ENCODE measurements at places on chromosomes 7 and 10.

DNA sequence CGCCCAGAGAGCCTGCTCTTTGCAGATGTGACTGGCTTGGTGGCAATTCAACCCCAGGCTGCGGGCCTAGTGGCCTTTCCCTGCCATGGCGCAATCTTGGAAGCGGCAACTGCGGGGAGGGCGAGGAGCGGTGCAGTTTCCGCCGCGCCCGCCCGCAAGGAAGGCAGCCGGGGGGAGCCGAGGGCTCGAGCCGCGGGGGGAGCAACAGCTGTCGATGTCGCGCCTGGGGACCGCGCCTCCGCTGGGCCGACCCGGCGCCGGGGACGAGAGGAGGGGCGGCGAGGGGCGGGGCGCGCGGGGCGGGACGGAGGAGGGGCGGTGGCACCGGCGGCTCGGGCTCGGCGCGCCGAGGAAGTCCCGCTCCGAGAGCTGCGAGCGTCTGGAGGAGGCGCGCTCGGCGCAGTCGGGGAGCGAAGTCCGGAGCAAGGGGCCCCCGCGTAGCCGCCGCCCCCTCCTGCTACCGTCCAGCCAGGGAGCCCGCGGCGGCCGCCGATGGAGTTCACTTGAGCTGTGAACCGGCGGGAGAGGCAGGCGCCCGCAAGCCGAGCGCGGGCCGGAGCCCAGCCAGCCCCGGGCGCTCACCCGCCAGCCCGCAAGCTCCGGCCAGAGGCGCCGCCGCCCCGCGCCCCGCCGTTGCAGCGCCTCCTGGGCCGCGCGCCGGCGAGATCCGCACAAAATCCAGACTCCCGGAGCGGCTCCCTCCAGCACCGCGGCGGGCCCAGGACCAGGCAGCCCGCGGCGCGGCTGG, 438.1 kb upstream of the GALNT17 start:
- peak; percentile 75 for DNase-seq

GRCh38 chr7:101321491-101322401, at the start of gene IFT22:
Gene IFT22, minus strand, starts transcription at chr7:101321812. Its CDS starts 103 bp downstream, at chr7:101321709.
- peak; percentile 83 for DNase-seq

DNA sequence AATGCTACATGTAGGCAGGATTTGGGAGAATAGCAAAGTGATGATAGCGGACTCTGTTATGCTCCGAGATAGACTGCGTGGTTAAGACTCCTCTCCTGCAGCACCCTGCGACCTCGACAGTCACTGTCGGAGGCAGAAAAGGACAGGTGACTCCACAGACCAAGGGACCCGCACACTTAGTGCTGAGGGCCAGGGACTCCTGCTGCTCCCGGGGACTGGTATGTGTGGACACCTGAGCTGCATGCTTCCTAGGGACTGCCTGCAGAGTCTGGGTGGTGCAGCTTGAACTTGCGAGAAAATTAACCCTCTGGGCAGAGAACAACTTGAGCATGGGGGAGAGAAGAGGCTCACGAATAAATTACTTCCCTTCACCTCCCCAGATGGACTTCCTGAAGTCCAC, 407.1 kb upstream of the PFKP start:
- DNase-seq = no peak

- no peak for DNase-seq
Measured at GRCh38 chr10:10623958-10624566, 393.6 kb upstream of the CELF2 start.

- no peak for DNase-seq
Measured at GRCh38 chr7:69018200-69018599, 580.1 kb upstream of the AUTS2 start.

GRCh38 chr7:73851410-73852338, 9.3 kb upstream of the TMEM270 start:
- peak; percentile 73 for DNase-seq

- no peak for DNase-seq
Measured at GRCh38 chr7:135121868-135122267, 26.0 kb upstream of the TMEM140 start.

GRCh38 chr7:77383333-77383740, 32.8 kb downstream of the GSAP start:
- no peak for DNase-seq

- no peak for DNase-seq
Measured at GRCh38 chr7:145030754-145031153, 194.9 kb upstream of the TPK1 start.

GRCh38 chr10:127356360-127356759, 160.0 kb upstream of the INSYN2A start:
- no peak for DNase-seq

- no peak for DNase-seq
Measured at GRCh38 chr10:7189909-7190308, 220.9 kb downstream of the SFMBT2 start.

GRCh38 chr10:107728807-107729206, 564.3 kb upstream of the SORCS1 start:
- no peak for DNase-seq

DNA sequence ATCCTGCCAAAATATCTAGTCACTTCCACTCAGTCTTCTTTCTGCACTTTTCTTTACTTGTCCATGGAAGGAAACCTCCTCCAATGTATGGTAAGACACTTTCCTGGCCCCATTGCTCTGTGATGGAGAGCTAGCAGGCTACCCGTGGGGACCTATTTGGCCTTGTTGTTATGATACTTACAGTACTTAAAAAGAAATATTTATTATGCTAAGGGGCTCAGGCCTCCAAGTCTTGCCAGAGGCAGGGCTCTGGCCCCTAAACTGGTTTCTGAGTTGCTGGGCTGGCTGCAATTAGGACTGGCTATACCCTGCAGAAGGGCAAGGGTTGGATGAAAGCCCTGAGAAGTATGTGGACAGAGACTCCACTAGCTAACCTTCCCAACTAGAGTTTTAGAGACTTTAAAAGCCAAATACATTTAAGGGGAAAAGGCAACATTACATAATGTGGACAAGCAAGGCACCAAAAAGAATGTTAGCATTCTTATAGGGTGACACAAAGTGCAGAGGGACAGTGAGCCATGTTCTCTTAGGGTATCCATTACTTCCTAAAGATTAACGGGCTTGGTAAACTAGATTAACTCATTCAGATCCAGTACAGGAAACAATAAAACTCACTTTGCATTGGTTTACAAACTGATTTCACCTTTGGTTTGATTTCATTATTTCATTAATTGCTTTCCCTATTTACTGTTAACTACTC, 84.9 kb upstream of the INHBA start:
- DNase-seq = no peak

DNA sequence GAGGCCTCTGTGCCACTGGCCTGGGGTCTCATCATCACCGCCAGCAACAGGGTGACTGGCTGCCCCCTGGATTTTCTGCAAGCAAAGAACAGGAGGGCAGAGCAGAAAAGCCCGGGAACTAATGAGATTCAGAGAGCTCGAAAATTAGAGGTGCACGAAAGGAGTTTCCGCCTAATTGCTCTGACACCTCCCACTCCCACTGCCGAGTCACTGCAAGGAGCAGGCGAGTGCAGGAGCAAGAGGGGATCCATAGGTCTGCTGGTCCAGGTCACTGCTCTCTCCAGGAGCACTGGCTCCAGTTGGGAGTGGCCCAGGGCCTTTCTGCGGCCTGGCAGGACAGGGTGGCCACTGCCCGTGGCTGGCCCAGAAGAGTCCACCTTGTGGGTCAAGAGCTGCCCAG, 276.2 kb downstream of the KCNMA1 start:
- DNase-seq = no peak

DNA sequence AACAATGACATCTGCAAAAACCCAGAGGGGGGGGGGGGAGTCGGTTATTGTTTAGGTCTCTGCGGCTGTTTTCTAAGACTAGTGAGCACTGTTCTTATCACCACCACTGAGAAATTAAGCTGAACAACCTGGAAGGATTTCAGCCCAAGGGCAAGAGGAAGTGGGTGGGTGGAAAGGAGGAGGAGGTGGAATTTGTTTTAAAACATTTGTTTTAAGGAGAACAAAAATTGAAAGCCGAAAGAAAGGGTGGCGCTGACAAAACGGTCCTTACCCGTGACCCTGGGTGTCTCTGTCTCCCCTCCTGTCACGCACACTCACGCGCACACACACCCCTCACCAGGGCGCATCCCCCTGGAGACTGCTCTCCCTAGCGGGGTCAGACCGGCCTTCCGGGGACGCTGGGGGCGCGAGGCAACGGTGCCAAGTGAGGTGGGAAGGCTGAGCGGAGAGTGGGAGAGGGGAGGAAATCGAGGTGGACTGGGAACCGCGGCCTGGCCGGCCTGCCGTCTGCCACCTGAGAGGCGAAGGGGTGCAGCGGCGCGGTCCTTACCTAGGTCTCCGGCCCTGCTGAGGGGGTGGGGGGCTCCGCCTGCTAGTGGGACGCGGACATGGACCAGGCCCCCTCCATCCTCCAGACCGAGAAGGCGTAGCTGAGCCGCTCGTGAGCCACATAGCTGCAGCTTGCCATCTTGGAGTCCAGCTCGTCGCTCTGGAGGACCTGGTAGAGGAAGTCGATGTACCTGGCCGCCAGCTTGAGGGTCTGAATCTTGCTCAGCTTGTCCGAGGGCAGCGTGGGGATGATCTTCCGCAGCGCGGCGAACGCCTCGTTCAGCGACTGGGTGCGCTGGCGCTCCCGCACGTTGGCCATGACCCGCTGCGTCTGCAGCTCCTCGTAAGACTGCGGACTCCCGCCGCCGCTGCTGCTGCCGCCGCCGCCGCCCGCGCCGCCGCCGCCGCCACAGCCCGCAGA, 1.0 kb downstream of the TWIST1 start:
- DNase-seq = peak; percentile 16

DNA sequence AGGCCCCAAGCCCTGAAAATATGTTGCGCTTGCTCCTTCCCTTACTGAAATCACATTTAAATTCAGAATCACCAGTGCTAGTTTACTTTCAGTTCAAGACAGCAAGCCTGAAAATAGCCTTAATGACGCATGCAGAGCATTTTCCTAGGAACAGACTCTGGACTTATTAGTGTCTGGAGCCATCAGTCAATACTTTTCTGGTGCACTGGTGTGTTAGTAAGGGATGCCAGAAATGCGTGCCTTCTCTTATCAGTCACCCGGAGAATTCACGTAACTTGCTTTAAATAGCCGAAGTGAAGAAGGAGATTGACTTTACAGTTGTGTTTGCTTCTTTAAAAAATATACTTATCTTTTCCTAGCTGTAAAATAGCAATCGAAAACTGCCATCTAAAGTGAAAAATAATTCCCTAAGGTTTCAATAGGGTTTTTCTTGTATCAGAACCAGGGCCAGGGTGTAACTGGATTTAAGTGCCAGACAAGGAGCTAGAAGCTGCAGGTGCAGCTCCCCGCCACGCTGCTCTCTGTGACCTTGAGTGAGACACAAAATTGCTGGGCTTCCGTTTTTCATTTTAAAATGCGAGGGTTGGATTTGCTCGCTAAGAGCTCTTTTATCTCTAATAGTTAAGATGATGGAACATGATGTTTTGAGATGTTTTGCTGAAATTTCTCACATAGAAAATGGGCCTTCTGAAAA, 177.8 kb downstream of the NSUN6 start:
- no peak for DNase-seq

DNA sequence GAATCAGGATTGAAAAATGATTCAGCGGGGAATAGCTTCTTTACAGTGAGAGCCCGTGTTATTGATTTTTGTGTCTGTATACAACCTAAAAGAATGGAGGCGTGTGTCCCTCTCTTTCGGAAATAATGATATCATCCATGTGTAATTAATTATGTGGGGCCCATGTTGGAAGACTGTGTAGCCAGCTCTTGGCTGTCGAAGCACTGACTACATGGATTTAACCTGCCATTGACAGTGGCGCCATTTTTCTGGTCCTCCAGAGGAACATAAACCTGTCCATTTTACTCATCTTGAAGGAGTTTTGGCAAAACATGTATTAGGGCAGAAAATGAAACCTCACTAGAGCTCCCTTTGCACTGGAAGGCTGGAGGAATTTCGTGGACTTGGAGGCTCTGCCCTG, 119.6 kb downstream of the ITIH5 start:
- no peak for DNase-seq

- DNase-seq = no peak
Measured at GRCh38 chr7:27377988-27378387, 135.4 kb downstream of the EVX1 start.

DNA sequence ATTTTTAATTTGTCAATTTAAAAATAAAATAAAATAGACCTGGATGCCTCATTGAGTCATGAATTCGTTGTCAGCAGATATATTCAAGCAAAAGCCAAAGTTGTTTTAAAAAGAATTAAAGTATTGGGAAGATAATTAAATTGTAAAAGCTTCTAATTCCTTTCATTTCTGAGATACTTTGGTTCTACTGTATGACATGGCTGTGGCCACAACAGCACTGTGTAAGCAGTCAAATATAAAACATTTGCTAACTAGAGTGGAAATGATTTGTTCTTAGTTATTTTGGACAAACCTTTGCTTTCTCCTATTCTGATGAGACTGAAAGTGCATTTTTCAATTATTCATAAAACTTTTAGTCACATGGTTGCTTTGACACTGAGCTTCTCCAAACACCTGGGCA, 143.6 kb upstream of the FAM13C start:
- no peak for DNase-seq

GRCh38 chr10:102644646-102645387, 538 bp downstream of the TRIM8 start:
- peak; percentile 91 for DNase-seq

GRCh38 chr7:114949231-114949630, 27.3 kb downstream of the MDFIC start:
- peak; percentile 69 for DNase-seq

- no peak for DNase-seq
Measured at GRCh38 chr7:99193527-99194220, 14.2 kb downstream of the KPNA7 start.

GRCh38 chr7:70838292-70838907, 293.5 kb upstream of the GALNT17 start:
- no peak for DNase-seq

GRCh38 chr7:24781106-24781505, 23.8 kb upstream of the GSDME start:
- peak; percentile 25 for DNase-seq

DNA sequence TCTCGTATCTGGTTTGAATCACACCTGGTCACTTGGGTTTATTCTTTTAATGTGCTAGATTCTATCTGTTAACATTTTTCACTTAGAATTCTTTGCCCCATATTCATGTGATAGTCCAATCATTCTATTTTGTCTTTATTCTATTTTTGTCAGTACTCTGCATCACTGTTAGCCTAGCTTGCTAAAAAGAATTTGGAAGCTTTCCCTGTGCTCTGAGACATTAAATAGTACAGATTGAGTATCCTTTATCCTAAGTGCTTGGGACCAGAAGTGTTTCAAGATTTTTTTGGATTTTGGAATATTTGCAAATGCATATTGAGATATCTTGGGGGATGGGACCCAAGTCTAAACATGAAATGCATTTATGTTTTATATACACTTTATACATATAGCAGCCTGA, 51.0 kb downstream of the RALA start:
- no peak for DNase-seq

Data from common myeloid progenitor, CD34-positive (primary cell).